ENCODE measurements at places on chromosomes 12 and 14.

DNA sequence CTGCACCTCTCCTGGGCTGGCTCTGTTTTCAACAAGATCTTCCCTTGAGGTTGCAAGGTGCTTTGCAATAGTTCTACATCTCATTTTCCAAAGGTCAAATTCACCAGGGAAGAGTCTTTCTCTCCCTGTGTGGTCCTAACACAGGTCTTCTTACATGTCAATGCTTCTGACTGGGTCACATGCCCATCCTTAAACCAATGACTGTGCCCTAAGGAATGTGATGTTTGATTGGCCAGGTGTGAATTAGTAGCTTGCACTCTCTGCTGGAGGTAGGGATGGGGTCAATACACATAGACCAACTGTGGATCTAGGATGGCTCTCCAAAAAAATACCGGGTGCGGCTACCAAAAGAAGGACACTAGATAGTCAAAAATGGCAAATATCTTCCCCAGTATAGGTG, 19.9 kb upstream of the KCNK10 start:
- DNase-seq, result no peak

GRCh38 chr14:94539181-94539580, 22.1 kb upstream of the SERPINA4 start:
- no peak for DNase-seq

DNA sequence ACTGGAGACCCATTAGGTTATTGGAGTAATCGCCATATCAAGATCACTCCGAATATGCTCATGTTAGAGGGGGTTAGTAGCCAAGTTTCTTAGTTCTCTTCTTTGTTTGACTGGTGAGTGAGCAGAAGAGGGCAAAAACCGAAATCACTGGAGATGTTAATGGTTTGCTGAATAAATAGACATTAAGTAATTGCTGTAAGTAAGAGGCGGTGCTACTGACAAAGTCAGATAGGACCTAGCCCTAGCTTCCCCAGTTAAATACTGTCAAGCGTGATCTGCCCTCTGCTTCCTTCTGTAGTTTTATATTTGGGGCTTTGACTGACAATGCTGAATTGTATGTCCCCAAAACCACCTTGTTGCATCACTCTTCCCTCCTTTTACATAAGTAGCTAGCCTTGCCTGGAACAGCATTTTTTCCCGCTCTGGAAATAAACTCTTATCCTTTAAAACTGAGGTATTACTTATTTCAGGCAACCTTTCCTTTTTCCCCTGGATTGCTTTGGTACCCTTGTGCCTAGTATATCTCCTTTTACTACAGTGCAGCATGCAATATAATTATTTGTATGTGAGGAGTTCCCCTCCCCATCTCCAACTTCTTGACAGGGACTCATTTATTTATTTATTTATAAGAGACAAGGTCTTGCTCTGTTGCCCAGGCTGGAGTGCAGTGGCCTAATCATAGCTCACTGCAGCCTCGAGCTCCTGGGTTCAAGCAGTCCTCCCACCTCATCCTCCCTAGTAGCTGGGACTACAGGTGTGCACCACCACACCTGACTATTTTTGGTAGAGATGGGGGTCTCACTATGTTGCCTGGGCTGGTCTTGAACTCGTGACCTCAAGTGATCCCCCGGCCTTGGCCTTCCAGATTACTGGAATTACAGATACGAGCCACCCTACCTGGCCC, 1.4 kb downstream of the SNRPF start:
- no peak for DNase-seq

DNA sequence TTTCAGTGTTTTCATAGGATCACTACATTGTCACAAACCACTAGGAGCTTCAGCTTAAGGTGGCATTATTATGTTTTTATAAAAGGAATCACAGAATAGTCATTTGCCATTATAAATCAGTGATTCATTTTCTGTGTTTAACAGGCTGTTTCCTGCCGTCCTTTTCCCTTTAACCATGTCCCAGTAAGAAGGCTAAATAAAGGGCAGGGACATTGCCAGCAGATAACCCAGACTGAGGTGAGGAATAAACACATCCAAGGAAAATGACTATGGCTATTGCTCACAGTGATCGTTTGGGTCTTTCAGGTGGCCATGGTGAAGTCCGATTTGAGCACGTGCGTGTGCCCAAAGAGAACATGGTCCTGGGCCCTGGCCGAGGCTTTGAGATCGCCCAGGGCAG, 17.9 kb upstream of the ALDH2 start:
- no peak for DNase-seq

DNA sequence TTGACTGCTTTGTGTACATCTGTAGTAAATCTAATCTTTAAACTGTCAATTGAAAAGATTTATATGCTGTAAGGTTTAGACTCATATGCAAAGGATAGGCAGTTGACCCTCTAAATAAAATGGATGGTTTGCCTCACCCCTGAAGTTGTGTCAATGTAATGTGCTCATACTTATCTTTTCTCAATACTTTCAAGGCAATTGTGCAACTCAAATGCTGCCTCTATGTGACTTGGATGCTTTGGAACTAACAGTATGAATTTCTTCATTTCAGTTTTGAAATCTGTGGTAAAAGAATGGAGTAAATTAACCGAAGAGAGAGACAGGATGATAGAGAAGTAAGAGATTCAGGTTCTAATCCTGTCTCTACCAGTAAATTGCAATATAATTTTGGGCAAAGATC, 9.7 kb downstream of the PDE6H start:
- no peak for DNase-seq

DNA sequence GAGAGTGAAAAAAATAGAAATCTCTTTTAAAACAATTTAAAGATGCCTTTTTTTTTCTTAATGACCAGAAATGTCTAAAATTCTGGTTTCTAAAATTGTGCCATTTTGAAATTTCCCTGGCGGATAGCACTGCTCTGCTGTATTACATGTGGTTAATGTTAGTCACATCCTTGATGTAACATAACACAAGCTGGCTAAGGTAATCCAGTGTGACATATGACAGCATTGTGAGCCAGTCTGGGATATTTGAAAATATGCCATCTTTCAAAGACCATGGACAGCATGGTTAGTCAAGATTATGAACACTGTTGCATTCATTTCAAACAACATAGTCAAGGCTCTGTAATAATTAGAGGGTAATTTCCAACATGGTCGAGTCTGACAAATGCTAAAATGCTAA, 133.2 kb downstream of the ALX1 start:
- no peak for DNase-seq

DNA sequence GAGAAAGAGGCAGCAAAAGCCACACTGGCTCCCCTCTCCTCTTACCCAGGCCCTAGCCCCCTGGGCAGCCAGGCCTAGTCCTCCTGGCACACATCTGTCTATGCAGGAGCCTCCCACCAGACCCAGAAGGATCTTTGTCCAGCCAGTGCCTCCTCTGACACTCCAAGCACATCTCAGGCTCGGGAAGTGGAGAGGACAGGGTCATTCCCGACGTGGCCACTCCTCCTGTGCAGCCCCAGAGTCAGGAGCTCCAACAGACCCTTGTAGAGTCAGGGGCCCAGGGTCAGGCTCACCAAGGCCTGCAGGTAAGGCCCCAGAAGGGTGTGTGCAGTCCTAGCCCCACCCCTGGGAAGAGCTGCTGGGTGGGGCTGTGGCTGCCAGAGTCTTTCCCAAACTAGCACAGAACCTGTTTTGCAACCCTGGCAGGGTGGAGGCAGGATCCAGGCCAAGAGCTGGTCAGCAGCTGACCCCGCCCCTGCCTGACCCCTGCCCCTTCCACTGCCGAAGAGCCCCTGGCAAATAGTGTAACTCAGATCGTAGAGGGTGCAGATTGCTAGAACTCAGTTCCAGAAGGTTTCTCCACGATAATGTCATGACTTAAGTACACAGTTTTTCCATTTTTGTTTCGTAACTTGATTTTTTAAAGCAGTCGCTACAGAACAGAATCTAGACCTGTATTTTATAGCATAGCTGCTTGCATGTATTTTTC, 26.6 kb upstream of the PNMA1 start:
- DNase-seq, result no peak

DNA sequence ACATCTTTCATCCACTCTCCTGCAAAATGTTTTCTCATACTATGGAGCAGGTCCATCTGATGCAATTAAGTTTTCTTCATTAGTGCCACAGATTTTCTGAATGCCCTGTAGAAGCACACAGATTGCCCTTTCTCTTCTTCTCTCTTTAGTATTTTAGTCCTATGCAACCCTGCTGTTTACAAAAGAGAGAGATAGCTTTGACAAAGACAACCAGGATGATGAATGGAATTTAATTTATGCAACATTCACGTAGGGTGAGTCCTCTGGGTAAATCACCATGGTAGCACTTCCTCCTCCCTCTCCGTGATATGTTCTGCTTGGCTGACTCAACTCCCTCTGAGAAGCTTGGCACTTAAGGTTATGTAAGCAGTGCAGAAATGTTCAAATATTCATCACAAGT, 400.9 kb upstream of the PDE3A start:
- DNase-seq, result no peak

- no peak for DNase-seq
Measured at GRCh38 chr14:73397810-73398209, 60.5 kb downstream of the NUMB start.

DNA sequence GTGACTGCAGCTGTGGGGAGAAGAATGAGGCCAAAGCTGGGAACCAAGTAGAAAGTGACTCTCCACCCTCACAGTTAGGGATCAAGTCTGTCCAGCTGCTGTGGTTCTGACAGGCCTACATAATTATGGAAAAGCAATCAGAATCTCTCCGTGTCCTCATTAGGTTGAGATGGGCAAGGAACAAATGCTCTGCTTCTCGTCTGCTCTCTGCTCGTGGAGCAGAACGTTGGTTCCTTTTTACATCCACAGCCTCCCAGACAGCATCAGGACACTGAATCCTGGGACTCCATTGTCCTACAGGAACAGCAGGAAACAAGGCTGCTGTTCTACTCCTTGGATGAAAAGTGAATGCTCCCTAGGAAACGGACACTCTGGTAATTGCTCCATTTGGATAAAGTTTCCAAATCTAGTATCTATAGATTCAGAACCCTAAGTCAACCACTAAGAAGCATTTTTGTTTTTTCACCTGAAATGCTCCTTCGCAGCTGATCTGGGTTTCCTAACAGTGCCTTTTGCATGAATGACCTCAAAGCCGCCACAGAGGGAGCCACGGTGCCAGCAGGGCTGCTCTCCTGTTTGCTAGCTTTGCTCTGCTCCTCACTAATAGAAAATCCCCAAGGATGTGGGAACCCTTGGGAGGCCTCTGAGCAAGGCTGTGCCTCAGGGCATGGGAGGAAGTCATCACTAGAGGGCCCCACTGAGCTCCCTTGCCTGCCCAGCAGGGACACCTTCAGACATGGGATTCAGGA, 102.0 kb downstream of the EGLN3 start:
- no peak for DNase-seq

GRCh38 chr12:41467591-41468325, 279.6 kb downstream of the PDZRN4 start:
- DNase-seq, result no peak

DNA sequence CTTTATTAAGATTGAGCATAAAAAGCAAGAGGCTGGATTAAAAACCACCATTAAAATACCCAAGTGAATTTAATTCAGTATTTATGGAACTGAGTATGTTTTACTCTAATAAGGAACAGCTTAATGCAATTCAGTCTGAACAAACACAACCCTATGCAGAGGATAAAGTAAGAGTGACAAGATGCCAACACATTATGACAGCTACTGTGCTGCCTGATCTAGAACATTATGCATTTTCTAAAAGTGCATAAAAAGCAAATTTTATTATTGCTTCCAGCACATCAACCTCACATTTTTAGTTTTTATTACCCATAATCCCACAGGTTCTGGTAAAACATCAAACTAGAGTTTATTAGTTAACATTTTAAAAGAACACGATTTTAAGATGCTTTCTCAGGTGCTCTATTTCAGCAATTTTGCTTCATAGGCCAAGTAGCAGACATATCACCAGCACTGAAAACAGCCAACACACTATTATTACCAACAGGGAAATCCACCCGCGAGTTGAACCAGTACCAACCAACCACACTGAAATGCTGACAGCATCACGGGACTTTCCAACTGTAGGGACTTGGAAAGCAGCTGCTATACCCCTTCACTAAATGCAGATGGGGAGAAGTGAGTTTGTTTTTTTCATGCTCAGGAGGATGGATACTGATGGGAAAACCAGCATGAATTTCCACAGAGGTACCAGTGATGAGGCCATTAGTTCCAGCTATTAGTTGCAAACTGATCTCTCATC, 372.1 kb downstream of the KCNH5 start:
- no peak for DNase-seq

GRCh38 chr12:80195074-80195726, 95.9 kb downstream of the OTOGL start:
- DNase-seq, result no peak

DNA sequence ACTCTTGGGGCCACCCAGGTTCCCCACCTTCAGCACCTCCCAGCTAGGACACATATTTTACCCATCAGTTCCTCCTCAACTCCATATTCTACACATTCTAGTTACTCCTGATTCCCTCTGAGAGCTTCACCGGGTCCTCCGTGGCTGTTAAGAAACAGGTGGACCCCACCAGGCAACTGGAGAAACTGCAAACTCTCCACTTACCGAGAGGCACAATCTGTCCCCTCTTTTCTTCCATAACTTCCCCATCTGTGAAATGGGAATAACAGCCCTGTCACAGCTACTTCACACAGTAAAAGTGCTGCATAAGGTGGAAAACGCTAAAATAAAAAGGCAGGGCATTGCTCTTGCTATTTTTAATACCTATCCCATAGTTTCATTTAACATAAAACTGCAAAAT, 1.5 kb downstream of the SLC7A8 start:
- no peak for DNase-seq

GRCh38 chr14:35149239-35149638, 26.9 kb downstream of the PRORP start:
- DNase-seq, result no peak

DNA sequence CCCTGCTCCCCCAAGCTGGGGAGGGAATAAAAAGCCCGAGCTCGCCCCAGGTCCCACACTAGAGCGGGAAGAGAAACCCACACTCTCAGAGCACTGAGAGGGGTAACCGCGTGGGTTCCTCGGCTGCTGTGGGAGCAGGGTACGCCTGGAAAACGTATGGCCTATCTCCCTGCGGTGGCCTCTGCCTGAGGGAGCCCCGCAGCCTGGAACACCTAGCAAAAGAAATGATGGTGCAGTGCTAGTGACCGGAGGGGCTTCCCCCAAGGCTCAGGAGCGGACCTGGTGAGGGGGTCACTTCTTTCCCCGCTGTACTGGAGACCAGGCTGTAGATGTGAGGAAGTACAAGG, 2.5 kb upstream of the OR4N2 start:
- no peak for DNase-seq

DNA sequence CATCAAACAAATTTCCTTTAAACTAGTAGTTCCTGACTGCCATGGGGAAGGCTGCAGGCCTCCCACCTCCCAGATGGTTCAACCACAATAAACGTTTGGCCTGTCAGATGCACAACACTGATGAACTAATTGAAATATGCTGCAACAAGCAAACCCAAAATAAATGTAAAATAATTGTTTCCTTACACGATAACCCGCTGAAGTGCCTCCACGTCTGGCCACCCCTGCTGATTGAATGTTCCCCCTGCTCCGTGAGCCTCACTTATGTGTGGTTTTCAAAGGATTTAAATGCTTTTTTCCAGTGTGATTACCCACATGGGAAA, 8.4 kb downstream of the PITPNM2 start:
- no peak for DNase-seq
